ENCODE measurements at places on chromosomes 3 and 15.

DNA sequence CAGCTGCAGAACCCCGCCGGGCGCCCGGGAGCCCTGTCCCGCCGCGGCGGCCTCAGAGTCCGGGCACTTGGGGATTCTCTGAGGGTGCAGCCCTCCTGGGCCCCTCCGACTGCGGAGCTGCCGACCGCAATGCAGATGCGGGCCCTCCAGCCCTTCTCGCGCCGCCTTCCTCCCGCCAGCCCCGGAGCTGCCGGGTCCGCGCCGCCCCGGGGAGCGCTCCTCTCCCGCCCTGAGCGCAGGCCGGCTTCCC lies 320 bp upstream of the ACAN start:
- no peak for DNase-seq

DNA sequence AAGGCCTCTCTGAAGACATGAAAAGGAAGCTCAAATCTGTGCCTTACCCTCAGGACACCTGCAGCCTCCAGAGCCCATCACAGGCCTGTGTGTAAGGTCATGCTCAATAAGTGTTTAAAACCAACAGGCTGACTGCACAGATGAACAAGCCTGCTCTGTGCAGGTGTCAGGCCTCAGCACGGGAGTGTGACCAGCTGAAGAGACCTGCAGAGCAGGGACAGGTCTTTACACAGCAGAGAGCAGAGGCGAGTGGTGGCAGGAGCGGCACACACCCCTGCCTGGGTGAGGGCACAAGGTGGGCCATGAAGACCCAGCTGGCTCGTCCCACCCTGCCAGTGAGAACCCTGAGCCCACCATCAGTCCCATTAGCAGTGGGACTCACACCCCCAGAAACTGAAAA lies 56.9 kb downstream of the ROPN1B start:
- no peak for DNase-seq

- DNase-seq = peak; percentile 49
These were observed 813.1 kb downstream of the NAALADL2 start for GRCh38 chr3:175672119-175672689.

- no peak for DNase-seq
These were observed 16.4 kb downstream of the STAB1 start for GRCh38 chr3:52511509-52511908.

GRCh38 chr3:41997702-41998550 lies 36.0 kb upstream of the ULK4 start:
- DNase-seq = no peak

GRCh38 chr3:127997961-127998360 lies 54.3 kb upstream of the SEC61A1 start:
- no peak for DNase-seq

DNA sequence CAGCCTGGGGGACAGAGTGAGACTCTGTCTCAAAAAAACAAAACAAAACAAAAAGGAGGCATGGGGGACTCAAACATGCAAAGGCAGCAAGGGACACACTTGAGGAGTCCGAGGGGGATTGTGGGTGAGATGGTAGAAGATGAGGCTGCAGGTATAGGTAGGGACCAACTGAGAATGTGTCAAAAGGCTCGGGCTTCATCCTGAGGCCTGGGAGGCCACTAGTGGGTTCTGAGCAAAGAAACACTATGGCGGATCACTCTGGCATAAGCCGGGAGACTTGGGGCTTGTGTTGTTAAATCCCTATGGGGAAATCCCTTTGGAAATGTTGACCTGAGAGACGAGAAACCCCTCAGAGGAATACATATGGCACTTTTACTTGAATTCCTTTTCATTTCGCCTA lies 21.2 kb downstream of the ZNF710 start:
- no peak for DNase-seq

DNA sequence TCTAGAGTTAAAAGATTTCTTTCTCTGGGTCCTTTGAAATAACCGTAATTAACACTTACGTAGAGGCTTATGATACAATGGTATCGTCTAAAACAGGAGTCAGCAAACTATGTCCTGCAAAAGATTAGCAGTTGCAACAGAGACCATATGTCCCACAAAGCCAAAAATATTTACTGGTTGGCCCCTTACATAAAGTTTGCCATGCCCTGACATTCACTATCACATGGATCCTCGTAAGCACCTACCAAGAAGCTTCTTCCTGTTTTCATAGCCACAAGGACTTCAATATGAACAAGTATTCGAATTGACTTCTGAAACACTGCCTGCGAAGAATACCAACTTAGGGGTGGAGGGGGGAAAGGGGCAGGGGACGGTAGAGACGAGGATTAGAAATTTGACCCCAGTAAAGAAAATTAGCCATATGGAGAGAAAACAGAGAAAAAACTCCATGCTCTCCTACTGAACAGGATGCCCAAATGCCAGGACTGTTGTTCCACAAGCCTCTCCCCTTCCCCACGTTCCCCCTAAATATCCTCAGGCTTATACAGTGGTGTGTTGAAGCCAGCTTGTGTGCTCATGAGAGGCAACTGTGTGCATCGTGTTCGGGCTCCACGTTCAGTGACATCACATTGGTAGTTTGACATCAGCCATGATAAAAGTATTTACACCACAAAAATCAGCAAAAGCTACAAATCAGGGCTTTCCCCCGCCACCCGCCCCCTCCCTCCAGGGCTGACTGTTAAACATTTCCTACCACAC lies 144.1 kb upstream of the HES1 start:
- DNase-seq = no peak

DNA sequence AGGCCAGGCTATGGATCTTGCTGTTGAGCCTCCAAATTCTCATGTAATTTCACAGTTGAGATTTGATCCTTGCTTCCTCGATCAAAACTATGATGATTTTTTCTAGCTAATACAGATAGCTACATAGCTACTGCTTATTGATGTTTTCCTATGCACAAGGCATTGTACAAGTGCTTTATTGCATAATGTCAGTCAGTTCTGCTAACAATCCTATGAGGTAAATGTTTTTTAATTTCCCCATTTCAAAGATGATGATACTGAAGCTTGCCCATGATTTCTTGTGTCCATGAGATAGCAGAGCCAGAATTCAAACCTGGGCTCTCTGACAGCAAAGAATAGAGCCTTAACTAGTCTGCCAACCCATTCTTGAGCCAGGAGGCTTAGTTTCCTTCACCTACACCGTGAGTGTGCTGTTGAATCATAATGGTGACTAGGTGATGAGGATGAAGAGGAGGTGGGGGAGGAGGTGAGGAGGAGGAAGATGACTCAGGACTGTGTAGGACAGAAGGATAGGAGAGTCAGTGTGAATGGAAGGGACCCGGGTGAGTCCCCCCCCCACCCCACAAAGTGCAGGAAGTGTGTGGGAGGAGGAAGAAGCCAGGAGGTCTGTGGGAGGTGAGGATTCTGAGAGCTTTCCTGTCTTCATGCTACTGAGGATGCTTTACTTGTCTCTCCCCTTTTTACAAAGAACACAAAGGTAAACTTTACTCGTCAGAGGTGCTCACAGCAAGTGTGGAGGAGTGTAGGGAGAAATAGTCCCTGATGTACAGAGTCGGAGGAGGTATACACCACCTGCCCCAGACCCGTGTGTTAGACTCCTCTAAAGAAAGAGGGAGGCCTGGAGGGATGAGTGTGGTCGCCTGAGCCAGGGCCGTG lies 3.6 kb downstream of the TAGLN3 start:
- DNase-seq = no peak

GRCh38 chr3:178949896-178950295 lies 121.7 kb downstream of the ZMAT3 start:
- DNase-seq = no peak

DNA sequence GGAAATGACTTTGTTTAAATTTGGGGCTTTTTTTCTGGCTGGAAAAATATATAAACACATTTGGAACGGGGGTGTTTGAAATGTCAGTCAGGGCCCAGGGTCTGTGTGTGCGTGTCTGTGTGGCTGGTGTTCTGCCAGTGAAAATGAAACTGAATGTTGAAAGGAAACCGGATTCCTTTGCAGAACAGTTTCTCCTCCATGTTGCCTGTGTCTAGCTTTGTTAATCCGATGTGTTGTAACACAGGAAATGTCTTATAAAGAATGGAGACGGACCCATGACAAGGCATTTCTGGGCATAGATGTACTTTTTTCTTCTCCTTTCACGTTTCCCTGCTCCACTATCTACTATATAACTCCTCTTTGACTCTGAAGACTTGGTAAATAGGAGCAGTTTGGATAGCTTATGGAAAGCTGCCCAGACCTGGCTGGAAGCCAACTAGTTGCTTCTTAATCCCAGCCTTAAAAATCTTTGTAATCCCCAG lies 2.8 kb downstream of the SQOR start:
- DNase-seq = peak; percentile 52

- no peak for DNase-seq
These were observed 40.1 kb upstream of the CTXND1 start for GRCh38 chr15:80292079-80292478.

DNA sequence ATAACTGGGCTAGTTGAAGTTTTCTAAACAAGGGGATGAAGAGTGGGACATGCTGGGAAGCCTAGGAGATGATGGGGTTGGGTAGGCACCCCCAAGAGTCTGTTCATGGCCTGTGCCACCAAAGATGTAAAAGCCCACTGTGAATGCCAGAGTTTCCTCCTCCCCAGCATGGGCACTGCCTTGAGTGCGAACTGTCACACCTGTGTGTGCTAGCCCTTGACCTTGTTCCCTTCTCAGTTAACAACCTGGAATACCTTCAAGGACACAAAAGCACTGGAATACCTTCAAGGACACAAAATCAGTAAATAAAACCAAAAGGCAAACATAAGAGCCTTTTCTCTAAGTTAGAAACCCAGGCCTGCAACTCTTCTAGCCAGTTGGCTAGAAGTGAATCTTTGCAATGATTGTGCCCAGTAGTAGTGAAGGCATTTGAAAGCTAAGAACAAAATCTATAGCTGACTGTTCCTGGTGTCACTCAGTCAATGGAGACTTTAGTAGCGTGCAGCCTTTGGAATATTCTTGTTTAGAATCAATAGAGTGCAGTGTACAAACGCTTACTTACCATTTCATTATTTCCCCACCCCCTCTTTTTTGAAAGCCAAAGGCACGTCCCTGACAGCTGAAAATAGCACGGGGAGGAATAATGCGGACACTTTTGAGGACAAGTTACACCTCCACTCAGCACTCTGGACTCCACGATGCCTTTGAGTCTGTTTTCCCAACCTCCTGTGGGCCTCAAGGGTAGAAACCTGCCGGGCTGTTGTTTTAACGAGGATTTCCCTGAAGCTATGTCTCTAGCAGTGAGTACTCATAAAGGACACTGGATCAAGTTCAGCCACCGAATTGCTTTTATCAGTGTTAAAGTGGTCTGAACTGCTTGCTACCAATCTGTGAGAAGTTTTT lies 24.2 kb downstream of the PSMD6 start:
- no peak for DNase-seq

GRCh38 chr15:89131731-89132130 lies 43.5 kb downstream of the ABHD2 start:
- no peak for DNase-seq

DNA sequence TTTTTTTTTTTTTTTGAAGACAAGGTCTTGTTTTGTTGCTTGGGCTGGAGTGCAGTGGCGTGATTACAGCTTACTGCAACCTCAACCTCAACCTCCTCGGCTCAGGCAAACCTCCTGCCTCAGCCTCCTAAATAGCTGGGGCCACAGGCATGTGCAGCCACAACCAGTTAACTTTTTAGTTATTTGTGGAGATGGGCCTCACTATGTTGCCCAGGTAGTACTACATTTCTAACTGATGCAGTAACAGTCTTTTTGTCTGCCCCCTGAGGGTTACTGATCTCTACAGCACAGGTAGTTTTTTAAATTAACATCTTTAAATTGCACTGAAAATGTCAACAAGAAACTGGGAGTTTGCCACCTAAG lies 3.4 kb upstream of the LMLN start:
- DNase-seq = no peak

Measured in brain pericyte (primary cell).